ENCODE measurements at places on chromosomes 6 and 20.

- DNase-seq, result no peak
Measured at GRCh38 chr20:2253256-2253655, 42.5 kb upstream of the TGM3 start.

DNA sequence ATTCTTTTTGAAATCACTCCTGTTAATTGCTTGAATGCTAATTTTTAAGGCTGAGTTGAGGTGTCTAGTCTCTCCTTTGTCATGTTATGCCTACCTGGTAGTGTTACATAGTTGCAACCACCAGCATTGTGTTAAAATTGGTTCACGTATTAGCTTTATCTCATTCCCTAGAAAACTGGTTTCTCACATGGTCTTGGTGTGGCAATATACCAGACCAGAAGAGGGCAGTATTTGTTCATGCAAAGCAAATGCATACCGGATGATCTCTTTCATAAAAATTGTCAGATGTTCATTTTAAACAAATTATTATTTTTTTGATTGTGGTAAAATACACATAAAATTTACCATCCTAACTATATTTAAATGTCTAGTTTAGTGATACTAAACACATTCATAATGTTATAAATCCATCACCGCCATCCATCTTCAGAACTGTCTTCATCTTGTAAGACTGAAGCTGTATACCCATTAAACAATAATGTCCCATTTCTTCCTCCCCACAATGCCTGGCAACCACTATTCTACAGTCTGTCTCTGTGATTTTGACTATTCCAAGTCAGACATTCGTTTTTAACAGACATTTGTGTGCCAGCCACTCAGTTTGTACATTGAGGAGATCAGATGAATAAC is 92.8 kb downstream of the ATRN start:
- no peak for DNase-seq

DNA sequence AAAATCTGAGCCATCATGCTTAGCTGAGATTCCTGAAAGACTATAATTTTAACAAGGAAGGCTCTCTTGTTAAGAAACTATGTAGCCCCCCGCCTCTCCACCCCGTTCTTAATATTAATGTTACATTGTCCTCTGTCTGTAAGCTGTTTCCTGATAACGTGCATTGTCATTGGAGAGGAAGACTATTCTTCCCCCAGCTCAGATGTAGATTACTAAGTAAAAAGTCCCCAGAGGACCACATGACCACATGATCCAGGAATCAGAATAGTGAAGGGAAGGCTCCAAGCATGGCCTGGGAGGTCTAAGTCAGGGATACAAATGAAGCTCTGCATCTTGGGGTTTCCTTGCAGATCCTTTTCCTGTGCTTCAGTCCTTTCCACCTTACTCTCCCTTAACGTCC is 106.4 kb downstream of the JARID2 start:
- DNase-seq, result no peak

DNA sequence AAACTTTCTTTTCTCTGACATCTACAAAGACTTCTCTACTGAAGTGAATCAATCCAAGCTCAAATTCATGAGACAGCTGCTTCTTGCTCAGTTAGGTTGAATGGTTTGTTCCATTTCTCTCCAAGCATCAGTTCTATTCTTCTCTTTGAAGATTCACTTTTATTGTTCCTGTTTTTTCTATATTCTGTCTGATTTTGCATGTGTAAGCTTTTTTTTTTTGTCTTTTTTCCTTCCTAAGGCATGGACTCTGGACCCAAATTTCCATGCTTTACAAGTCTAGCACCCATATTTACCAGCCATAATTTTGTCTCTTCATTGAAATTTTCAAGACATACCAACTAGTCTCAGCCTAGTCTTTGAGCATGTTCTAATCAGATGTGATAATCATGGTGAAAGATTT is 25.9 kb upstream of the STXBP5 start:
- no peak for DNase-seq

All from cortex of kidney (tissue), 1 donor.